ENCODE measurements at places on chromosomes 7 and 10.

GRCh38 chr7:68619526-68619925, 978.7 kb upstream of the AUTS2 start:
- DNase-seq, result no peak

DNA sequence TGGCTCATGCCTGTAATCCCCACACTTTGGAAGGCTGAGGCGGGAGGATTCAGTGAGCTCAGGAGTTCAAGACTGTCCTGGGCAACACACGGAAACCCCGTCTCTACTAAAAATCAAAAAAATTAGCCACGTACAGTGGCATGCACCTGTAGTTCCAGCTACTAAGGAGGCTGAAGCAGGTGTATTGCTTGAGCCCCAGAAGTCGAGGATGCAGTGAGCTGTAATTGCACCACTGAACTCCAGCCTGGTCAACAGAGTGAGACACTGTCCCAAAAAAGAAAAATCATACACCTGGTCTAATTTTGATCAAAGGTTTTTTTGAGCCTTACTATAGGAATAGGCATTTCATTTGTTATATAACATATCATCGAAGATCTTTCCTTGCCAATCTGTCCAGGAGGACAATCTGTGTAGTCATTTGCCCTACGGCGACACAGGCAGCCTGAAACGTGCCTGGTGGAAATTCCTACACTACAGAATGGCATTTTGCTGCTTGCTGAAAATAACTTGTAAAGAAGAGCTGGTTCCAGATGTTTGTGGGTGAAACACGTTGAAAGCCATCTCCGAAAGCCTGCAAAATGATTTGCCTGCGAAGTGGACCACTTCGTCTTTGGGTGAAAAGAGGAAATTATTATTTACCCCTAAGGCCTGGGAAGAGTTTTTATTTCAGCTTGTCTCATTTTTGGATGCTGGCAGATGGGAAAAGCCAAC, 31.3 kb upstream of the GDI2 start:
- no peak for DNase-seq

DNA sequence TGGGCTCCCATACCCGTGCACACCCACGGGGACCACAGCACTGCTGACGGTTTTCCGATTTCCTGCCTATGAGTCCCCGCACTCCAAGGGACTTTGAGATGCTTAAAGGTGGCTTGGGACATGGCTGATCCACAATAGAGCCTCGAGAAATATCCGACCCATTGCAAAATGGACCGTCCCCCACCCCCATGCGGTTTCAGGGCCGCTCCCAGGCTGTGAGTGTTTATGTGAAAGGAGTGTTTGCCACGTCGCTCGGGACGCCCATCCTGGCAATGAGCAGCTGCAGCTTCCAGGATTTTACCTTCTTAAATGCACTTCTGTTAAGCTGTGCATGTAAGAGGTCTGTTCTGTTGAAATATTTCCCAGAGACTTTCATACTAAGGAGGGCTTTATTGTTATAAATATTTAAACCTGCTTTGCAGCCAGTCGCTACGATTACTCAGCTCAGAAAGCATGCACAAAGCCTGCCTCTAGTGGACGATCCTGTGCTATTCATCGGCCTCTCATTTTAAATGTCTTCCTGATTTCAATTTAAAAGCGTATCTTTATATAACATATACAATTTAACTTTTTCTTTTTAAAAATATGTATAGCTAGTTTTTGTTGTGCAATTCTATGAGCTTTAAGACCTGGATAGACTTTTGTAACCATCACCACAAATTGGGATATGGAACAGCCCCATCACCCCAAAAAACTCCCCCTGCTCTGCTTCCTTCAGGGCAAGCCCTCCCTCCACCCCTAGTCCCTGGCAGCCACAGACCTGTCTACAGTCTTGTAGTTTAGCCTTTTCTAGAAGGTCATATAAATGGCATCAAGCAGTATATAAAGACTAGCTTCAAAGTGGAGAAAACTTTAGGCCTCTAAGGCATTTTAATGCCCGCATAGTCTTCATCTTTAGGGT, 418.3 kb downstream of the PAXIP1 start:
- no peak for DNase-seq

DNA sequence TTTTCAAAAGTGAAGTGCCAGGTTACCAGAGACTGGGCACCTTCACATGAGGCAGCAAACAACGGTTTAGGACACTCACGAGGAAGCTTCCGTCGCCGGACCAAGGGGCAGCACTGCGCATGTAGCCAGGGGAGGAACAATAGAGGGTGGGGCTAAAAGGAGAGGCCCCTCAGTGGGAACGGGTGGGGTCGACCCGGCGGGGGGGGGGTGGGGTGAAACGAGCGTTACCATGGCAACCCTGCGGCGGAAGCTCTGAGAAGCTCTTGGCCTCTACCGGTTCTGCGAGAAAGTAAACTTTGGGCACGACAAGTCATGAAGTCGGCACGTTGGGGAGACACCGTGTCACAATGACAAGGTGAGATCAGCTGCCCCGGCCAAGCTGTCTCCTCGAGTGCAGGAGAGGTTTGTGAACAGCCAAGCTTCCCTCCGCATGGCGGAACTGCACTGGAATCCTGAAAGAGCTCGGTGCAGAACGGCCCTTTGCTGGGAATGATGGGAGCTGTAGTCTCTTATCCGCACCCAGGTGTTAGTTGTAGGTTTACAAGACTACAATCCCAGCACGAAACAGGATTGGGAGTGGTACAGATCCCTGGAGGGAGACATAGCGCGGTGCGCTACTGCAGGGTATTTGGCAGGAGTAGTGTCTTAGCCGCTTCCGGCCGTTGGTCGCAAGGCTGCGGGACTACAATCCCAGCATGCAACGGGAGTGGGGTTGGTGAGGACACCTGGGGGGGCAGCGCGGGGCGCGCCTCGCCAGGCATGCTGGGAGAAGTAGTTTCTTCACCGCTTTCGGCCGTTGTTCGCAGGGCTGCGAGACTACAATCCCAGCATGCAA, 72.8 kb upstream of the ZNF722 start:
- DNase-seq, result peak; percentile 69
